Stimulated activated CD8-positive, alpha-beta memory T cell treated with anti-CD3 and anti-CD28 coated beads, Interleukin-7, amount 100 ng/mL, for 4 hours (primary cell): ENCODE measurements at places on chromosomes 6 and 20.

DNA sequence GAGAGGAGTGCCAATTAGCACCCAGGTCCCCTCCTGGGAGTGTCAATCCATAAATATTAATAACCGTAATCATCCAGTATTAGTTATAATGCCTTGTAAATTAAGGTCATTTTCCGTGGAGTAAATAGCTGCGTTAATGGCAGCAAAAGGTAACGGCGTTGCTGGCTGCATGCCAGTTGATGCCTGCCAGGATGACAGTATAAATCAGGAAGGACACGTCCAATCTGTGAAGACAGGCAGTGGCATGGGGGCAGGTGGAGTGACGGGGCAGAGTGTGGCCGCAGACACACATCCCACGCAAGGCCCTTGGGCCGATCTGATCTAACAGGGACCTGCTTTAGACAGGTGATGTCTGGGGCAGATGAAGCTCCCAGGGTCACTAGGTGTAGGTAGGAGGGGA is 49.1 kb downstream of the KCNB1 start:
- no peak for DNase-seq

DNA sequence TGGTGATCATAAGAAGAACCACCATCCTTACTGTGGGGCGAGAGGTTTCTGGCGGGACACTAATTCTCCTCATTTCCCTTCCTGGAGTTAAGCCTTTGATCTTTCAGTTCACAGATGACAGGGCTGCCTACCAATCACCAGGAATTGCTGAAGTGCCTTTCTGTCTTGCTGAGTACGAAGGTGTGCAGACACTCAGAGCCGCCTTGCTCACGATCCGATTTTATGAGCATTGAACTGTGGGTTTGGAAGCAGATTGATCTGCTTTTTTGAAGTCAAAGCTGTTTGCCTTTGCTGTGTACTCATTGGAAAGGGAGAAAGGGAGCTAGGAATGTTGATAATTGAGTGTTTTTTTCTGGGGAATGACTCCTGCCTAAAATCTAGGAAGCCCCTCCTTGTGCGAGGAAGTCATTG is 129.1 kb upstream of the SALL4 start:
- DNase-seq: no peak

DNA sequence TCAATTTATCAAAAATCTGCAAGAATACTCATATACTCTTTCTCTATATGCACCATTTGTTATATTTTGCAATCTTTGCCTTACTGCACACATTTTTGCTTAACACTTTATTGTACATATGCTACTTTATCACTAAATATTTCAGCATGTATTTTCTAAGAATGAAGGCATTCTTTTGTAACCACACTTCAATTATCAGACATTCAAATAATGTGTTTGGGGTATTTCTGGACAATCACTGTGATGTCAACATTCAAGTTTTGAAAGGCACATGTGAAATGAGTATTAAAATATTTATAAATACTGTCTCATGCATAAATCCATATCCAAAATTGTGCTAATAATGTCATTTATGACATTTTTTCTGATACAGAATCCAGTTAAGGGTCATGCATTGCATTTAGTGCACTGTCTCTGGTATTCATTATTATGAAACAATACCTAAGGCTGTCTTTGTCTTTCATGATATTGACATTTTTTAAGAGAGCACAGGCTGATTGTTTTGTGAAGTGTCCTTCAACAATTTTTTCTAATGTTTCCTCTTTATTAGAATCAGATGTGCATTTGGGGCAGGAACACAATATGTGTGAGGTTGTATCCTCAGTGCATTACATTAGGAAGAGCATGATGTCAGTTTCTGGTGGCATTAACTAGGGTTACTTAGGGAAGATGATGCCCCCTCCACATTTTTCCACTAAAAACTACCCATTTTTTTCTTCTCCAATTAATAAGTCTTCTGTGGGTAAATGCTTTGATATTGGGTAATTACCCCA is 105.7 kb downstream of the MTFR2 start:
- no peak for DNase-seq

DNA sequence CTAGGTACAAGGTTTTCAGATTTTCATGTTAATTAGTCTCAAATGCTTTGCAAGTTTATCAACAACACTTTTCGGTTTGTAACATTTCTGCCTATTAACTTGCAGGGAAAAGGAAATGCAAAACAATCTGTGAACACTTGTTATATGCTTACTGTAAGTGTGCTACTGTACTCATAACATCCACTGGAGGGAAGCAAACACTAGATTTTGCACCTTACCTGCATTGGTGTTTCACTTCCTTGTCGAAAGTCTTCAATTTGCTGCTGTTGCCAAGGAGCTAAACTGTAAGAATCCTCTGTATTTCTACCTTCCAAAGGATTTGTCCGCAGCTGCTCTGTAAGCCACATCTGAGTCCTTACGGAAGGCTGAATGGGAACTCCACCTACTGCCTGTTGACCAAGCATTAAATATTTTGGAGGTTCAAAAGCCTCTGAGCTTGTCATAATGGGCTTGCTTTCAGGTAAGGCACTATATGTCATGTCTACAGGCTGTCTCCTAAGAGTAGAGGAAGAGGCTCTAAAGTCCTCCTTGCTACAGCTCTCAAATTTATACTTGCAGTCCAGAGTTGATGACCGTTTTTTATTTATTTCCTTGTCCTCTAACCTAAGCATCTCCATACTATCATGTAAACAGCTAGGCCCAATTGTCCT is 17.3 kb downstream of the PLN start:
- DNase-seq: no peak

- DNase-seq: no peak
Observed at GRCh38 chr6:13660273-13660672, 45.1 kb downstream of the NOL7 start.

DNA sequence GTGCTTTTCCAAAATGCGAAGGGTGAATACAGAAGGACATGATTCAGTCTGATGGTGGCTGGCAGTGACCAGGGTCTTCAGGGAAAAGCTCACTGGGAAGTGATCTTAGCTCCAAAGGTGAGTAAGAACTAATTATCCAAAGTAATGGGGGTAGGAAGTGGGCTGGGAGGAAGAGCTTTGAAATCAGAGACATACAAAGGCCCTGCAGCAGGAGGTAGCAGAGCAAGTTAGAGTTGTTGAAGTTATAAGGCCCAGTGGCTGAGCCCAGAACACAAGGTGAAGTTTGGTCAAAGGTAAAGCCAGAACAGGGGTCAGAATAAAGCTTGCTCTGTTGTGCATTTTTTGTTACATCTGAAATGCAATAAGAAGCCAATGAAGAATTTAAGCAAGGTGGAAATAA is 81.2 kb downstream of the PLCB1 start:
- DNase-seq: no peak

GRCh38 chr20:17541996-17542395 is 10.8 kb upstream of the BFSP1 start:
- no peak for DNase-seq

- DNase-seq: no peak
Observed at GRCh38 chr20:54294094-54294493, 86.2 kb downstream of the PFDN4 start.

DNA sequence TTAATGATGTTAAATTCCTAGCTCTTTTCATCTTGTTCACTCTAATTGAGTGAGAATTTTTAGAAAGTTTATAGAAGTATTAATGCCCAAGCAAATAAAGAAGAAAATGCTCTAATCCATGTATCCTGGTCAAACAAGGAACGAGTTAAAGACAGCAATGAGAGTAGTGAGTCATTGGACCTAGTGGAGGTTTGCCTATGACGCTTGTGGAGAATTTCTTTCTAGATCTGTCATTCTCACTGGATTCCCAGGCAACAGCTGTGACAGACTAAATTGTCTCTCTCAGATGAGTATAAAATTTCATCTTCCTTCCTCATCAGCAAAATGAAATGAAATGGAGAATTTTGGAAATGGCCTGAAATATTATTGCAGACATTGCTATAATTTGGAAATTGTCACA is 127.9 kb downstream of the COL19A1 start:
- DNase-seq: no peak

DNA sequence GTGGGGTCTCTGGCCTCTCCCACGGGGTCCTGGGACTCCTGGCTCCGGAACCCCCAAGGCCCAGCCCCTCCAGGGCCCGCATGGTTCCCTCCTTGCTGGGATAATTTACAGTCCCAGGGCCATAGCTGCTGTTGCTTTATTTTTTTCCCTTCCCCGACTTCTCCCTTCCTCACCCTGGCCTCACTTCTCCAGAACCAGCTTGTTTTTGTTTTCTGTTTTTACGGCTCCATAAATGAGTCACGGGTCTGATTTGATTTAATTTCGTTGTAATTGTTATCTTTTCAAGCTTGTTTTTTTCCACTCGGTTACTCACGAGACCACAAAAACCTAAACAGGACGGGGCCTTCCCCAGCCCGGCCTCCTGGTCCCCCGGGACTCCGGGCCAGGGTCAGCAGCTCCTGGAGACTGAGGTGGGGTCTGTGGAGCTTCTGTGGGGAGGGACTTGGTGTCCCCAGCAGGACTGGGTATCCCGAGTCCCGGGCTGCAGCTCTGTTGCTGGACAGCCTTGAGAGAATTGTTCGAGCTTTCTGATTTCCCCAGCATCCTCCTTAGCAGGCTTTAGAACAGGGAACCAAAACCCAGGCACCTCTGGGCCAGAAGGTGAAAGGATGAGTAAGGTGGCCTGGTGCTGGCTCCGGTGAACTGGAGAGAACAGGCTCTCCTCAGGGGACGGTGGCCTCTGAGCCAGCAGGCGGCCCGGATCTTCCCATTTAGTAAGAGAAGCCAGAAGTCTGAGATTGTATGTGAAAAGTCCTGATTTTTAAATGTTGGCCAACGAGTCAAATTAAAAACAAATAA is 94.9 kb downstream of the CEBPB start:
- DNase-seq: no peak

DNA sequence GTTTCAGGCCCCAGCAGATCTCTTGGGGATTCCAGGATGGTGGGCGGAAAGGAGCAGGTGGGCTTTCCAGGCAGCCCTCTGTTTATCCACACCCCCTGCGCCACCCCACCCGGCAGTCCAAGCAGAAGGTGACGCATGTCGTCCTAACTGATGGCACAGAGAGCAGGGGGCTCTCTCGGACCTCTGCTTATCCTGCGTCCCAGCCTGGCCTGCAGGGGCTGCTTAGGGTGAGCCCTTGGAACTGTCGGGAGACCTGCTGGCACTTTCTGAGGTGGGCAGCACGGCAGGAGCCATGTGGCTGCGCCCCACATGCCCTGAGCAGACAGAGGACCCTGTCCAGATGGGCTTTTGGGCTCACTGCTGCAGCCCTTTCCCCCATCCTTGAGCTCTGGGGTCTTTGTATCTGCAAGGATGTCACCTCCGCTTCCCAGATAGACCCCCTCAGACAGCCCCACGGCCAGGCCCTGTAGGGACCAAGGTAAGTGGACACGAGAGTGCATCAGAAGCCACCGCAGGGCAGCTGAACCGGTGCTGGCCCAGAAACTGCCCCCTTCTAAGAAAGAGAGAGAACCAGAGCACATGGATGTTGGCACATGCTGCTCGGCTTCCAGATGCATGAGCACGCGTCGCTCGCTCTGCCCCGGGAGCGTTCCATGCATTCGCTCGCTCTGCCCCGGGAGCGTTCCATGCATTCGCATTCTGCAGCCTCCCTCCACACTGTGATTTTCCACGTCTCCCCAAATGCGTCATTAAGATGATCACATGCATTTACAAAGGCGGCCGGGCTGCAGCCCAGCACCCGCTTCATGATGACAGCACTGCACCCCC is 246.7 kb downstream of the TAF4 start:
- DNase-seq: no peak

DNA sequence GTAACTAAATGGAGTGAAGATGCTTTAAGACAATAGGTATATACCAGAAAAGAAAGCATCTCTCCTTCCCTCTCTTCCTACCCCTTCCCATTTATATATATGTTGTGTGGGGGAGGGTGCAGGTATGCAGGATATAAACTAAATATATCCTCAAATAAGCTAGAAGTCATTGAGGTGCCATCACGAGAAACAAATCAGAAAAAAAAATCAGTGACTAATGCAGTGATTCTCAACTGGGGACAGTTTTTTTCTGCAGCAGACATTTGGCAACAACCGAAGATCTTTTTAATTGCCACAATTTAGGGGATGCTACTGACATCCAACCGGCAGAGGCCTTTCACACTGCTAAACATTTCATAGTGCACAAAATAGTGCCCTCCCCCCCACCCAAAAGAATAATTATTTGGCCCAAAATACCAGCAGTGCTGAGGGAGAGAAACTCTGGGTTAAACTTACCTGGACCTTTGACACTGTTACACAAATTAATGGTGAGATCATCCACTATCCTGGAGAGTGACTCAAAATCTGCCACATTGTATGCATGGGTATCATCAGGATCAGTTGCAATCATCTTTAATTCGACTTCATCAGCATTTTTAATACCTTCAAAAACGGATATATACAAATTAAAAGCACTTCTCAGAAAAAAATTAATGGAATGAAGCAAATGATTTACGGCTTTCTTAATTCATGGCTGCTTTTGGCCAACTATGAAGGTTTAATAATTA is 55.0 kb downstream of the COL12A1 start:
- no peak for DNase-seq

GRCh38 chr20:57087705-57088104 is 178.7 kb downstream of the BMP7 start:
- DNase-seq: no peak

DNA sequence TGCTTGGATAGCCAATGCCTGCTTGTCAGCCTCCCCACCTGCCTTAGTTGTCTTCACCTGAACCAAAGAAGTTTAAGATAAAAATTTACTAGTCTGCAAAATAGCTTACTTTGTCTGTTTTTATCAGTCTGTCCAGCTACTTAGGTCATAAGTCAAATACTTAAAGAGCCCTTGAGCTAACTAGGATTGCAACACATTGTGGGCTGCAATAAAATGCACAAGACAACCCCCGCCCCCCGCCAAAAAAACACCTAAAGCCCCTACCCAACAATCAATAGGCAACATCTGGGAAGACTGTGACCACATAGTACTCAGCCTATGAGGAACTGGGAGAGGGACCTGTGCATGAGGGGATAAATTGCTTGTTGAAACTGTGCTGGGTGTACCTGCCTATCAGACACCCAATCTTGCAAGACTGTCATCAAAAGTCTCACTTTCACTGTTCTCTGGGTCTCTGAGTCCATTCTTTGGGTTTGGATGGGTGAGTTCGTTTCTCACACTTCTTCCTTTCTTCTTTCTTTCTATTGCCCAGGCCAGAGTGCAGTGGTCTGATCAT is 27.3 kb upstream of the ABCC10 start:
- no peak for DNase-seq

DNA sequence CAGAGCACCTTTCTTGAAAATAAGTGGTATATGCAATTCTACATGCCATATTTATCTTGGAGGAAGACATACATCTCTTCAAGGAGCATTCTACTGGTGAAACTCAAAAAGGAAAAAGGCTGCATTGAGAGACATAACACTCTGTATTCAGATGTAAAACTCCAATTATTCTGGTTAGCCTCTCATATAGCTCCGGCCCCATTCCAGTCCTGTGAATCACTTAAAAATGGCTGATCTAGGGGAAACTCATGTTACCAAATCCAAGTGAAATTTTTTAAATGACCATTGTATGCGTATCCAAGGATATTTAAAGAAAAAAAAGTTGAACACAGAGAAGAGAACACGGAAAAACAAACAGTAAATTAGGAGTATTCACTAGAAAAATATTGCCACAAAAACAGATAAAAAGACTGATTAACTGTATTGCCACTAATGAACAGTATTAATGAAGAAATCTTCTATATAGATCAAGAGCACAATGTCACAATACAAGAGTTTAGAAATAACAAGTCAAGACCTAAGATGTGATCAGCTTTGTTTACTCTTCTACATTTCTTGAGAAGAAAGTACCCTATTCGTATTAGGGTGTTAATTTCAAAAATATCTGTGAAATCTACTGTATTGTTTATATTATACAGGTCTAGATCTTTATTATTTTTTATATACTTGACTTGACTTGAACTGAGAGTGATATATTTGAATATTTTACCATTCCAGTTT is 124.5 kb upstream of the GJE1 start:
- DNase-seq: no peak

- DNase-seq: no peak
Observed at GRCh38 chr20:32479012-32479411, 106.1 kb downstream of the NOL4L start.
